Thyroid gland (tissue), 4 donors: ENCODE measurements at places on chromosomes 3 and 15. TPM values are rescaled to one million over a fixed set of nuclear protein-coding genes. Genes with fewer than 3 reads are reported as not detected.

GRCh38 chr3:178103140-178103539 is 433.1 kb upstream of the KCNMB2 start:
- no peak overlapping the region for H3K4me3 ChIP-seq
- H3K27ac ChIP-seq, result no peak overlapping the region
- DNase-seq, result peak; percentile 31
- no peaks in the 10 kb centered on the region for H3K4me1 ChIP-seq

Gene CHRM5
- not detected for total RNA-seq

Gene OR5H1
- not detected for total RNA-seq

DNA sequence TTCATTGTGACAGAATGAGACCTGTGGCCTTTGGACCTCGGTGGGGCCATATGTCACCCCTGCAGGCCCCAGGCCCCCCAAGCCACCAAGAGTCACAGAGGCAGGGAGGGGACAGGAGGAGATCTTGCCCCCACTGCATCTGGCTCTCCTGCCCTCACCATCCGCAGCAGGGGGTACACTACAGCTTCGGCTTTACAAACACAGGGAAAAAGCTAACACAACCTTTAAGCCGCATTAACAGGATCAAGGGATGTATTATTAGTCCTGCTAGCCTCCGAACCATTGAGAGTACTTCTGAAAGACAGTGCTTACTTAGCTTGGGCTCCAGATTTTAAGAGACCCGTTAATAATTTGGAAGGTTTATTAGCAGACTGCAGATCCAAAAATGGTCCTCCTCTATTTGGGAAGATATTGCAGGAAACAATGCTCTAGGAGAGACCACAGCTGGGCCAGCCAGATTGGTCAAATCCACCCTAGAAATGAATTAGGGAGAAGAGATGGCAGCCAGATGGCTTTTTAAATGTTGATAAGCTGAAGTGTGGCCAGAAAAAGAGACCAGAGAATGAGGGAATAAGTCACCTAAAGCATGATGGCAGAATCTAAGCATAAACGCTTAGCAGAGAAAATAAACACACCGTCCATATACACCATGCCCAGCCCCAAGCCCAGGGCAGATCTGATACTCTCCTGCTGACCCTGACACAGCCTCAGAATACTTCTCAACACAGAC is 31.5 kb downstream of the SRGAP3 start:
- no peaks in the 10 kb centered on the region for H3K36me3 ChIP-seq
- no peak overlapping the region for H3K4me3 ChIP-seq
- H3K4me1 ChIP-seq, result no peaks in the 10 kb centered on the region
- H3K27ac ChIP-seq, result no peak overlapping the region

GRCh38 chr3:70849911-70850699 is 537.7 kb upstream of the MDFIC2 start:
- H3K27me3 ChIP-seq, result no peaks in the 10 kb centered on the region
- peak; percentile 25 for DNase-seq
- no peak overlapping the region for H3K27ac ChIP-seq
- H3K36me3 ChIP-seq, result no peaks in the 10 kb centered on the region
- H3K4me1 ChIP-seq, result peaks cover 8% of the 10 kb centered on the region
